ENCODE measurements at places on chromosomes 6 and 20. TPM values are rescaled to one million over a fixed set of nuclear protein-coding genes. Genes with fewer than 3 reads are reported as not detected.

The DDO gene
- 0.65 TPM for total RNA-seq

The HCRTR2 gene
- total RNA-seq, result not detected

The KCNQ2 gene
- not detected for total RNA-seq

The SLC35D3 gene
- total RNA-seq, result 0.08 TPM

The OLIG3 gene
- not detected for total RNA-seq

The HLA-E gene
- total RNA-seq, result 140 TPM

Measured in epithelial cell of alveolus of lung (primary cell).